ENCODE measurements at places on chromosomes 12 and 14. TPM values are rescaled to one million over a fixed set of nuclear protein-coding genes. Genes with fewer than 3 reads are reported as not detected.
A peak's percentile ranks its signal among the peaks of the same experiment; 100 is the strongest.

DNA sequence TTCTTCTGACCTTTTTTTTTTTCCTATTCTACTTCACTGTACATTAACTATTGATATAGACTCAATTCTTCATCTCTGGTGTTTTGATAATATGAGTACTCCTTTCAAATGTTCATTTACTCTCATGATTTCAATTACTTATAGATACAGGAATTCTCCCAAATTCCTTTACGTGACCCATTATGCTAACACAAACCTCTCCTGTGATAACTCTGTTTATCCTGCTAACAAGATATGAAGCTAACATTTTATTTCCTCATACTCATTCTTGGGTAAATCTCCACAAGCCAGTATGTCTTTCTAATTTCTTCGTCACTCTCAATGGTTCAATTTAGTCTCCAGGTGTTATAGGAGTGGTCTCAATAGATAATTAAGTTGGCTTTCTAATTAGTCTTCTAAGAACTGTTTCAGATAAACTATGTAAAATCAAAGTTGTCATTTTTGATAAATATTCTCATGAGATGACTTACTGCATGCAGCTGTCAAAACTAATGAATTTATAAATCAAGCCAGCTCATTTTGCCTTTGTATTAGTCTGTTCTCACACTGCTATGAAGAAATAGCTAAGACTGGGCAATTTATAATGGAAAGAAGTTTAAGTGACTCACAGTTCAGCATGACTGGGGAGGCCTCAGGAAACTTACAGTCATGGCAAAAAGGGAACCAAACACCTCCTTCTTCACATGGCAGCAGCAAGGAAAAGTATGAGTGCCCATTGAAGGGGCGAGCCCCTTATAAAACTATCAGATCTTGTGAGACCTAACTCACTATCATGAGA, 130.6 kb upstream of the MYF6 start:
- H3K4me3 ChIP-seq: no peak overlapping the region
- no peaks in the 10 kb centered on the region for H3K4me1 ChIP-seq
- DNase-seq: no peak

The CACNA1C gene
- 7.9 TPM for total RNA-seq

DNA sequence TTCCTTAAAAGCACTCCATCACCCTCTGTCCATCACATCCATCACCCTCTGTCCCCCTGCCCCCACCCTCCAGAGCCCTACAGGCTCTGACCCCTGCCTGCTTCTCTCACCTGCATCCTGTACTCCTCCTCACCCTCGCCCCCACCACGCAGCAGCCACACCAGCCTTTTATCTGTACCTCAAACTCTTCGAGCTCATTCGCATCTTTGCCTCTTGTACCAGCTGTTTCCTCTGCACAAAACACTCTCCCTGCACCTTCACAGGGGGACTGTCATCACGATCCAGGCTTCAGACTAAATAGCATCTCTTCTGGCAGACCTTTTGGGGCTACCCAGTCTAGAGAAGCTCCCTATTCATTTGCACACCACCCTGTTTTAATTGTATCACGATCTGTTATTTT, 24.1 kb downstream of the TMEM229B start:
- no peaks in the 10 kb centered on the region for H3K4me1 ChIP-seq
- DNase-seq: no peak
- H3K27me3 ChIP-seq: no peaks in the 10 kb centered on the region

GRCh38 chr12:13986031-13986430, 4.6 kb upstream of the GRIN2B start:
- no peak overlapping the region for H3K27ac ChIP-seq
- no peak for DNase-seq
- peaks cover 9% of the 10 kb centered on the region for H3K27me3 ChIP-seq
- no peaks in the 10 kb centered on the region for H3K36me3 ChIP-seq
- peaks cover 9% of the 10 kb centered on the region for H3K4me1 ChIP-seq
- H3K4me3 ChIP-seq: no peak overlapping the region

DNA sequence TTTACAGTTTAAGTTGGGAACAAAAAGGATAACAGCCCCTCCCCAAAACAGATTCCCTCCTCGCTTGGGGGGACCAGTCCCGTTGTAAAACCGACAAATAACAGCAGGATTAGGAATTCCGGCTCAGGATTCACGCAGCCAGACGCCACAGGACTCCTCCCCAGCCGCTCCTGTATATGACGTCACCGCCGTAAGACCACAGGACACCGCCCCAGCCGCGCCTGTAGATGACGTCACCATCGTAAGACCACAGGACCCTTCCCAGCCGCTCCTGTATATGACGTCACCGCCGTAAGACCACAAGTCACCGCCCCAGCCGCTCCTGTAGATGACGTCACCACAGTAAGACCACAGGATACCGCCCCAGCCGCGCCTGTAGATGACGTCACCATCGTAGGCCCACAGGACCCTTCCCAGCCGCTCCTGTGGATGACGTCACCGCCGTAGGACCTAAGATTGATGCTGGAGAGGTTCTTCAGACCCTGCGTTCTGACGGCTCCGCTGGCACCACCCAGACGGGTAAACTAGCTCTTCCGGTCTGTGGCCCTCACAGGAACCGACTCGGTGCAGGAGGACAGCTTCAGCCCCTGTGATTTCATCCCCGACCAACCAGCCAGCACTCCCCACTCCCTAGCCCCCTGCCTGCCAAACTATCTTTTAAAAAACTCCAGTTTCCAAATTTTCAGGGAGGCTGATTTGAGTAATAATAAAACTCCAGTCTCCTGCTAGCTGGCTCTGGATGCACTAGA, 43.9 kb upstream of the FBRSL1 start:
- H3K27ac ChIP-seq: peak overlapping the region; percentile 77
- DNase-seq: peak; percentile 76
- H3K4me3 ChIP-seq: no peak overlapping the region
- no peaks in the 10 kb centered on the region for H3K36me3 ChIP-seq
- no peaks in the 10 kb centered on the region for H3K4me1 ChIP-seq
- no peaks in the 10 kb centered on the region for H3K27me3 ChIP-seq

DNA sequence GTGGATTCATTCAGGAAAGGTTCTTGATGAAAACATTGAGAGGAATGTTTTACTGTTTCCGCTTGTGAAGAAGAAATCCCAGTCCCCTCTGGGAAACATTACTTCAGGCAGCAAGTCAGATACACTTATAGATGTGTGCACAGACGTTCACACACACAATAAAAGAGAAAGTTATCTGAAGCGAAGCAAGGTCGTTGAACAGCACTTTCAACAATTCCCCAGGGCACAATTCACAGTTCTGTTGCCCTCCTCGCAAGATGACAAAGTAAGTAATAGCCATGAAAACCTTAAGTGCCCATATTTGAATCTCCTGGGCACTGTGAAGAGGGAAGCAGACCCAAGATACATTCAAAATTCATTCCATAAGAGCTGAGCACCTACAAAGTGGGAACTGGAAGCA, 156.6 kb upstream of the CAND1 start:
- H3K36me3 ChIP-seq: no peaks in the 10 kb centered on the region
- no peak overlapping the region for H3K27ac ChIP-seq
- H3K4me1 ChIP-seq: no peaks in the 10 kb centered on the region
- no peaks in the 10 kb centered on the region for H3K27me3 ChIP-seq
- no peak for DNase-seq
- H3K4me3 ChIP-seq: no peak overlapping the region

DNA sequence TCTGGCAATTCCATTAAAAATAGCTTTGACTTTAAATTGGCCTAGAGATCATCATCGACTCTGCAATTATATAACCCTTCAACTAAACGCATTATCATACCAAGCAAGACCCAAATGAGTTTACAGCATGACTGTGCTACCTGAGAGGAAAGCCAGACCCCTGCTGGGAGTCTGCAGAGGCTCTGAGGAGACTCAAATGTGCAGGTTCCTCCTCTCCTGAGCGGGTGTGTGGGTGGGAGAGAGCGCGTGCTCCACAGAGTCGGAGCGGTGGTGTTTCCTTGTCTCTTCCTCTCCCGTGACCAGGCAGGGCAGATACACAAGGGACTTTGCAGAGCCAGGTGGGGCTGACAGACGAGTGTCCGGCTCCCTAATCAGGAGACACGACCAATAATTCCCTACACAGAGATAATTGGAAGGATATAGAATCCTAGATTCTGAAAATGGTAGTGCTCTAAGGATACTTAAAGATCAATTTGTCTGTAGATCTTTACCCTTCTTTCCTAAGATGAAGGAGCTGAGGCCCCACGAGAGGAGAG, 74.1 kb downstream of the SLC8A3 start:
- H3K36me3 ChIP-seq: no peaks in the 10 kb centered on the region
- no peak overlapping the region for H3K4me3 ChIP-seq
- H3K4me1 ChIP-seq: no peaks in the 10 kb centered on the region
- H3K27ac ChIP-seq: no peak overlapping the region

- no peaks in the 10 kb centered on the region for H3K4me1 ChIP-seq
- no peaks in the 10 kb centered on the region for H3K36me3 ChIP-seq
Measured at GRCh38 chr12:1917172-1918070, 1.0 kb downstream of the CACNA2D4 start.

- H3K4me1 ChIP-seq: no peaks in the 10 kb centered on the region
- no peak for DNase-seq
- H3K27ac ChIP-seq: no peak overlapping the region
- H3K36me3 ChIP-seq: no peaks in the 10 kb centered on the region
- no peak overlapping the region for H3K4me3 ChIP-seq
Measured at GRCh38 chr12:98823012-98823411, 177.9 kb downstream of the APAF1 start.

- no peaks in the 10 kb centered on the region for H3K36me3 ChIP-seq
- H3K27me3 ChIP-seq: no peaks in the 10 kb centered on the region
- H3K4me3 ChIP-seq: no peak overlapping the region
- H3K27ac ChIP-seq: no peak overlapping the region
Measured at GRCh38 chr14:58659061-58659460, 21.3 kb downstream of the DACT1 start.

DNA sequence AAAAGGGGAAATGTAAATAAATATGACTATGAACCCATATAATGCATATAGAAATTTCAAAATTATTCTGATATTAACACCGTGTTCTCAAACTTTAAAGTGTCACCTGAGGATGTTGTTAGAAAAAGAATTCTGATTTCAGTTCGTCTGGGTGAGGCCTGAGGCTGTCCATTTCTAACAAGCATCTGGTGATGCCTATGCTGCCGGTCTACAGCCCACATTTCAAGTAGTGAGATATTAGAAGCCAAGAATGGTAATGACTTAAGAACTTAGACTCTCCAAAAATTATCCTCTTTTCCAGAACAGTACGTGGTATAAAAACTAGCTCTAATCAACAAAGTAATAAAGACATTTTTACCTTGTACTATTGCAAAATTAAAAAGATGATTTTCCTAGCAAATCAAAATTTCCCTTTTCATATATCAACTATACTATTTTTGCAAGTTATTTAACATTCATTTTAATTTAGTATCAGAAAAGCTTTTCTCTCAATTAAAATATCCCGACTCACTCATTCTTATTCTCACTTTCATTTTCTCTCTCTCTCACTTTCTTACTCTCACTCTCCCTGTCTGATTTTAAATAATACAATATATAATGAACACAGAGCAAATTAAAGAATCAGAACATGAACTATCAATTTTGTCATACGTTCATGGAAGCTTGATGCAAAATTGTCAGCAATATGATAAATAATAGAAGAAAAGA, 35.0 kb downstream of the PIK3C2G start:
- no peaks in the 10 kb centered on the region for H3K4me1 ChIP-seq
- no peak overlapping the region for H3K4me3 ChIP-seq
- H3K27ac ChIP-seq: no peak overlapping the region
- H3K36me3 ChIP-seq: no peaks in the 10 kb centered on the region
- H3K27me3 ChIP-seq: no peaks in the 10 kb centered on the region

DNA sequence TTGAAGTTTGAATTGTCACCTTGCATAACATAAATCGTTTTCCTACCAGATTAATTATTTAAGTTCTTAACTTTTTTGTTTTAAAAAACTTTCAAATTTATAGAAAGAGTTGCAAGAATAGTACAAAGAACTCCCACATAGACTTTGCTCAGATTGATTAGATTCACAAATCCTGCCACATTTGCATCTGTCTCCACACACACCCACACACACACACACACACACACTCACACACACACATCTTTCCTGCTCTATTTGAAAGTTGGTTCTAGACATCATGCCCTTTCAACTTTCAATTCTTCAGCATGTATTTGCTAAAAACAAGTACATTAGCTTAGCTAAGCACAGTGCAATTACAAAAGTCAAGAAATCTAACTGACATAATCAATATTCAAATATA, 184.0 kb downstream of the ITPR2 start:
- no peak overlapping the region for H3K4me3 ChIP-seq
- peaks cover under 1% of the 10 kb centered on the region for H3K36me3 ChIP-seq
- no peak overlapping the region for H3K27ac ChIP-seq
- no peaks in the 10 kb centered on the region for H3K27me3 ChIP-seq
- no peaks in the 10 kb centered on the region for H3K4me1 ChIP-seq

- no peak overlapping the region for H3K4me3 ChIP-seq
- H3K36me3 ChIP-seq: no peaks in the 10 kb centered on the region
- peaks cover 16% of the 10 kb centered on the region for H3K4me1 ChIP-seq
- no peaks in the 10 kb centered on the region for H3K27me3 ChIP-seq
- H3K27ac ChIP-seq: no peak overlapping the region
Measured at GRCh38 chr14:99685596-99685995, 1.5 kb downstream of the CYP46A1 start.

- H3K27ac ChIP-seq: no peak overlapping the region
- H3K4me3 ChIP-seq: no peak overlapping the region
- H3K27me3 ChIP-seq: no peaks in the 10 kb centered on the region
- H3K36me3 ChIP-seq: no peaks in the 10 kb centered on the region
Measured at GRCh38 chr12:132345561-132346200, 16.3 kb upstream of the GALNT9 start.

DNA sequence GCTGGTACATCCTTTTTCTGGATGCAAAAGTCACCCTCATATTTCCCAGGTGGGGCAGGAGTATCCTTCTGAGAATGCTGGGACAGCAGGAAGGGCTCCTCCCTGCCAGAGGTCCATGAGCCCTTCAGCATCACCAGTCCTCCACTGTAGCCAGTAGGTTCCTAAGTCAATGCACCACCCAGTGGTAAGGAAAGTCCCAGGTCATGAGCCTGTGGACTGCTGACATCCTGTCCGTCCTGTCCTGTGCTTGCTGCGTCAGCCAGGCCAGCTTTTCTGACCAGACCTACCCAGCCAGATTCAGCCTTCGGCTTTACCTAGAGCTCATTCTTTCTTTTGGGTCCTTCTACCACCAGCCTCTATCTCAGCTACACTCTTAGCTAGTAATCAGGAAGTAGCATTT, 23.0 kb upstream of the ACTN1 start:
- H3K27me3 ChIP-seq: no peaks in the 10 kb centered on the region
- no peak overlapping the region for H3K27ac ChIP-seq
- H3K4me3 ChIP-seq: no peak overlapping the region
- no peaks in the 10 kb centered on the region for H3K36me3 ChIP-seq

The MDGA2 gene
- 0.61 TPM for total RNA-seq

The CLEC1B gene
- not detected for total RNA-seq

DNA sequence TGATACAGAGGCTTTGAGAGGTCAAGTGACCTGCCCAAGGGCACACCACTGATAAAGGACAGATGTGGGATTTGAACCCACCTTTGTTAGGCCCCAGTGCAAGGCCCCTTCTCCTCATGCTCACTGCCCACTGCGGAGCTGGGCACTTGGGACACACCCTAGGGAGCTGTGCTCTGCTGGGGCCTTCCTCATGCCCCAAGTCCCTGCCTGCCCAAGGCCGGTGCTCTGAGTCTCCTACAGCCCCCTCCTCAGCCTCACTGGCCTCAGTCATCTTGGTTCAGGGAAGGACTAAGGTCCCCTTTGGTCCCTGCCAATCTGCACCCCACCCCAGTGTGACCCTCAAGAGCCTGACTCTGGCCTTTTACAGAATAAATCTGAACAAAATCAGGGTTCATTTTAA, 7.9 kb upstream of the OAS3 start:
- H3K4me1 ChIP-seq: no peaks in the 10 kb centered on the region
- no peak overlapping the region for H3K4me3 ChIP-seq
- no peaks in the 10 kb centered on the region for H3K36me3 ChIP-seq
